ENCODE measurements at places on chromosomes 4 and X. TPM values are rescaled to one million over a fixed set of nuclear protein-coding genes. Genes with fewer than 3 reads are reported as not detected.

- no peak for DNase-seq
These were observed 59.8 kb downstream of the AGTR2 start for GRCh38 chrX:116230130-116230898.

- DNase-seq: no peak
These were observed 21.0 kb downstream of the RBM47 start for GRCh38 chr4:40608628-40609027.

- DNase-seq: peak; percentile 12
These were observed 72.6 kb downstream of the PITX2 start for GRCh38 chr4:110550260-110550659.

DNA sequence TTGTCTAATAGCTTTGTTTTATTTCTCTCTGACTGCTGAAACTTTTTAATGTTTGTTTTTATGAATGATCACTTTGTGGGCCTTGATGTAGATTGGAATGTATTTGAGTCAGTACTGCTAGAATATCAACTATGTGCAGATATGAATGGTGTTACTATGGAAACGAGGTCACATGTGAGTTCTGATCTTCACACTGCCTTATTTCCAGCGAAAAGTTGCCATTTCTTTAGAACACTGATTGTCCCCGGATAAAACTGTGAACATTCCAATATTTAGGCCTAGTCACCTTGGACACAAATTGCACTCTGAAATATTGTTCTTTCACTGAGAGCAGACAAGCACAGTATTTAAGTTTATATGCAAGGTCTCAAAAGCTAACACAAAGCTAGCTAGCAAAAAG lies 27.2 kb upstream of the MAGED1 start:
- DNase-seq: no peak

GRCh38 chrX:121456315-121456714 lies 408.9 kb downstream of the GLUD2 start:
- DNase-seq: no peak

- DNase-seq: no peak
These were observed 38.0 kb downstream of the GPM6B start for GRCh38 chrX:13778916-13779315.

C1QTNF7 gene
- 1.4 TPM for polyA plus RNA-seq

GRCh38 chr4:106062452-106062875 lies 167.2 kb downstream of the NPNT start:
- no peak for DNase-seq

- DNase-seq: peak; percentile 34
These were observed 30.1 kb downstream of the NEIL3 start for GRCh38 chr4:177339477-177340374.

DNA sequence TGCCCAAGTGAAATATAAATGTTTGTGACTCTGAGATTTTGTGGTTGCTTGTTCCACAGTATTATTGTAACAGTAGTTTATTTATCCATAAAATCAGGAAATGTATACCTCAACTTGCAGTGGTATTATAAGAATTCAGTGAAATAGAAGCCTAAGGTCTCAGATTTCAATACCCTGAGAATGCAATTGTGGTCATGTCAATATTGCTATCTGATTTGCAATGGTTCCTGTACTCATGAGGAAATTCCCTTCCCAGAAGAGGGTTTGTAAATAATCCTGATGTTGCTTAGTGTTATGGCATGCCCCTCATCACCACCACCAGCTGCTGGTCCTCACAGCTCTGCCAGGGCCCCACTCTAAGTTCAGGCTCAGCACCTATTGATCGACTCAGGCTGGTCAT lies 67.8 kb downstream of the SLC34A2 start:
- no peak for DNase-seq

DNA sequence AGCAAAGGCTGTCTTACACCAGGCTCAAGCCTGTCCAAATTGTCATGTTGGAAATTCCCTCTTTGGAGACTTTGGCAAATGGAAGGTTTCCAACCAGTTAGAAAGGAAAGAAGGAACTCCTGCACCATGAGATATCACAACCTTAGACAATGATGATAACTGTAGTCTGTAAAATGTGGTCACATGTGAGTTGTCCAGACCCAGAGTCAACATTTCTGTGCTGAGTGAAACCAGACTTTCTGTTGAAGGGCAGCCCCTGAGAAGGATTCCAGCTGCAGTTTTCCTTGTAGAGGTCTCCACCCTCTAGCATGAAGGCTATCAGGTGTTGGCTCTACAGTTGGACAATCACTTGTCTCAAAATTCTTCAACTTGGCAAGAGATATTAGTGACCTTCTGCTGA lies 82.4 kb downstream of the SOX3 start:
- no peak for DNase-seq

RNF128 gene
- polyA plus RNA-seq: 58.0 TPM

GRCh38 chrX:9055354-9055753 lies 21.4 kb upstream of the FAM9B start:
- no peak for DNase-seq

MORC4 gene
- polyA plus RNA-seq: 25.7 TPM

DNA sequence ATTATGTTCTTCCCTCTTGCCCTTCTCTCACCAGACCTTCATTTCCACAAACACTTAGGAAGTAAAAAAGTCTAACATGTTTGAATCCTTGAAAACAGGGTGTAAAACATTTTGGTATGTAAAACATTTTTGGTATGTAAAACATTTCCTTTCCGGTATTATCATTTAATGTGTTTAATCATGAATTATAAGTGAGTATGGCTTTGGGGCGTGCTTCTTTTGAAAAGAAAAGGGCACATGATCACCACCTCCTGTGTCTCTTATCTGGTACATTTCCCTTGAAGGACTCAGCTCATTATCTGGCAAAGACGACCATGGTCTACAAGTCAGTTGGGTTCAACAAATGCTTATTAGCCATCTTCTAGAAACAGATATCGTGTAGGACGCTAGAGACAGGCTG lies 283.6 kb downstream of the FRMPD4 start:
- no peak for DNase-seq

GRCh38 chr4:145840801-145841200 lies 97.8 kb downstream of the ZNF827 start:
- no peak for DNase-seq

KLHL34 gene
- polyA plus RNA-seq: not detected

- no peak for DNase-seq
These were observed 127.7 kb downstream of the RBMX2 start for GRCh38 chrX:130529531-130529930.

DNA sequence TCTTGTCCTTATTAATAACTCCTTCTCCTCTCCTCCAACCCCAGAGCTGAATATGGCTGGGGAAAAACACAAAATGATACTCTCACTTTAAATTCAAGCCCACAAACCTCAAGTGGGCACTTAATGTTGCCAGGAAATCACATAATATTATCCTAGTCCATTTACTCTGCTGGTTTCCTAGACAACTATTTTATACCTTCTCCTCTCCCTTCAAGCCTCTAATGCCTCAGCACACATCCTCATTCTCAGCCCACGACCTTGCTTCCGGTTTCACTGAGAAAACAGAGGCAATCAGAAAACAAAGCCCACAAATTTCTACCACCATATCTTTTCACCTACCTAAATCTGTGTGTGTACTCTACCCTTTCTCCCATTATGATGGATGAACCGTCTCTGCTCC lies 12.1 kb upstream of the CLCN5 start:
- no peak for DNase-seq

UGT2B15 gene
- 41.0 TPM for polyA plus RNA-seq

- no peak for DNase-seq
These were observed 36.9 kb downstream of the PDLIM5 start for GRCh38 chr4:94488670-94489069.

- DNase-seq: no peak
These were observed 36.4 kb downstream of the PCDH7 start for GRCh38 chr4:30756553-30756952.

DNA sequence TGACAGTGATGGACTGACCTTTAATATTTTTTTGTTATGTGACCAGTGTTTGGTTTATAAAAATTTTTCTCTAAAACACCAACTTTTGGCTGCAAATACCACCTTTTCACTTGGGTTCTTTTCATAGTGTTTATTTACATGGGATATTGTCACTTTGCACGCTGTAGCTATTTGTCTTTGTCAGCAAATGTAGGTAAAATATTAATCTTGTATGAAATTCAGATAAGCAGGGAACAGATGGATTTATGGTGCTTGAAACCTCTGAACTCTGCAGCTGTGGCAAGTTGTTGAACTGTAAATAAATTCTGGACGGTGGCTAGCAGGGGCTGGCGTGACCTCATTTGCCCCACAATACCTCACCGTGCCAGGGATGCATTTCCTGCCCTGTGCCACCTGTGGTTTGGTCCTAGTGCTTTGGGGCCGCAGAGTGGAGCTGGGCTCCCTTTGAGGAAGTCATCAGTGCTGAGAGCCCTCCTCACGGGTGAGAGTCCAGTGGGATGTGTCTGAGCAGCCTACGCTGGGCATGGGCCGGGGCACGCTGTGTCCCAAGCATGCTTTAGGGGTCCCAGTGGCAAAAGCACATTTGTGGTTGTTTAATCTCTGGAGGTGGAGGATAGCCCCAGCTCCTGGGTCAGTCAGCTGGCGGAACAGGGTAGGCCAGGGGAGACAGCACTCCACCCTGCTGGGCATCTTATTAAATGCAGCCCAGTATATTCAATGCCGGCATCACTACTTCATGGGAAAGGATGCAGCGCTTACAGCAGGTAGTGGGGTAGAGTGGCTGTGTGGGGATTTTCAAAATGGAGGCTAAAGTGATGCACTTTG lies 108.6 kb downstream of the TBL1X start:
- peak; percentile 10 for DNase-seq

ARMCX4 gene
- 5.2 TPM for polyA plus RNA-seq

- DNase-seq: no peak
These were observed 151.9 kb upstream of the PLAC1 start for GRCh38 chrX:134810211-134810610.

- DNase-seq: peak; percentile 21
These were observed 35.1 kb downstream of the FAM114A1 start for GRCh38 chr4:38902695-38903094.

DNA sequence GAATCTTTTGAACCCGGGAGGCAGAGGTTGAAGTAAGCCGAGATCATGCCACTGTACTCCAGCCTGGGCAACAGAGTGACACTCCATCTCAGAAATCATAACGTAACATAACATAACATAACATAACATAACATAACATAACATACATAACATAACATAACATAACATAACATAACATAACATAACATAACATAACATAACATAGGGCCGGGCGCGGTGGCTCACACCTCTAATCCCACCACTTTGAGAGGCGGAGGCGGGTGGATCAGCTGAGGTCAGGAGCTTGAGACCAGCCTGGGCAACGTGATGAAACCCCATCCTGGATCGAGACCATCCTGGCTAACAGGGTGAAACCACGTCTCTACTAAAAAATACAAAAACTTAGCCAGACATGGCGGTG lies 76.7 kb downstream of the NOCT start:
- no peak for DNase-seq

HS3ST1 gene
- polyA plus RNA-seq: 6.9 TPM

TENT5D gene
- not detected for polyA plus RNA-seq

- no peak for DNase-seq
These were observed 29.1 kb upstream of the BANK1 start for GRCh38 chr4:101761405-101761804.

DNA sequence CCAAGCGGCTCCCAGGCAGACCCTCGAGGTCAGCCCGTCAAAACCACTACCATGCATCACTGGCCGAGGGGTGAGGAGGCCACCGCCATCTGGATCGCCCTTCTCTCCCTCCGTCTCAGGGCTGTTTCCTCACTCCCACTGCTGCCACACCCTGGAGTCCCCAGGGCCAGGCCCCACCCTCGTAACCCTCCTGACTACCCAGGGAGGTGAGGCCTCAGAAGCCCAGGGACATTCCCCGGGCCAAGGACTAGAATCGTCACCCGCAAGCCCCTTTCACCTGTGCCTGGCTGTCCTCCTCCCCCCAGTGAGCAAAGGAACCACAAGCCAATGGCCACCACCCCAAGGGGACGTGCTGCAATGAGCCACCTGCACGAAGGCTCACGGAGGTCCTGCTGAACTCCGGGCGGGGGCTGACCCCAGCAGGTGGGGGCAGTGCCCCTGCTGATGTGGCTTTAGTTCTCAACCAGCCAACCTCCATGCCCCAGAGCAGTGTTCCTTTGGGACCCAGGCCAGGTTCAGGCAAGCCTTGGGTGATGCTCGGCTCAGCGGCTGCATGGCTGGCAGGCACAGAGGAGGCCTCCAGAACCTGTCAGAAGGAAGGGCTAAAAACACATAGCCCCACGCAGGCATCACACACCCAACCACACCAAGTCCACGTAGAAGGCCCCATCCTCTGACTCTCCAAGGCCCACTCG lies 23.8 kb downstream of the PPP2R2C start:
- DNase-seq: no peak

MAGEB17 gene
- polyA plus RNA-seq: 0.29 TPM

DNA sequence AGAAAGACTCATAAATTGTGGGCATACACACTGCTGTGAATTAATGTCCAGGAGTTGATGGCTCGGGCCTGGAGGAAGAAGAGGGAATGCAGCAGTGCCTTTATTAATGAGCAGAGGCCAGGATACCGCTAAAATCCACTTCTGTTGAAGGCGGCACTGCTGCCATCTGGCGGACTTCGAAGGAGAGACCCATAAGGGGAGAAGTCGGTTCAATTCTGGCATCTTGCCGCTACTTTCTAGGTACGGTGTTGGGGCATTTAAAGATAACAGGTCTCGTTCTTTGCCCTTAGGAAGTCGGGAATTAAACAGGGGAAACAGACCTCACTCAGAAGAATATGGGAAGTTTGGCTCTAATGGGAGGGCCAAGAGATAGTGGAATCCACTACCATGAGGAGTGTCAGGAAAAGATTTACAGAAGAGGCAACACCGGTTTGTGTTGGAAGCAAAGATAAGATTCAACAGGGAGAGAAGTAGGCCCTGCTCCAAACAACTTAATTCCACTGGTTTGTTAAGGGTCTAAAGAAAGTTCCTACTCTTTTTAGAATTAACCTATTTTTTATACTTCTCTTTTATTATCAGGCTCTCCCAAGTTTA lies 133.6 kb upstream of the GIMD1 start:
- DNase-seq: peak; percentile 79

- DNase-seq: no peak
These were observed 956 bp downstream of the C4orf51 start for GRCh38 chr4:145680902-145681301.

VEGFC gene
- polyA plus RNA-seq: 4.2 TPM

ARX gene
- polyA plus RNA-seq: 0.29 TPM

DNA sequence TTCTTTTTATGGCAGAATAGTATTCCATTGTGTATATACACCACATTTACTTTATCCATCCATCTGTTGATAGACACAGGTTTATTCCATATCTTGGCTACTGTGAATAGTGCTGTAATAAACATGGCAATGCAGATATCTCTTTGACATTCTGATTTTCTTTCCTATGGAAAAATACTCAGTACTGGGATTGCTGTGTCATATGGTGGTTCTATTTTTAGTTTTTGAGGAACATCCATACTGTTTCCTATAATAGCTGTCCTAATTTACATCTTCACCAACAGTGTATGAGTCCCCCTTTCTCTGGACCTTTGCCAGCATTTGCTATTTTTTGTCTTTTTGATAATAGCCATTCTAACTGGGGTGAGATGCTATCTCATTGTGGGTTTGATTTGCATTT lies 73.5 kb downstream of the GPAT3 start:
- DNase-seq: no peak

- no peak for DNase-seq
These were observed 34.1 kb downstream of the YIPF6 start for GRCh38 chrX:68532831-68533533.

Measured in hepatocyte (in vitro differentiated cells).